ENCODE measurements at places on chromosomes 7 and 10. TPM values are rescaled to one million over a fixed set of nuclear protein-coding genes. Genes with fewer than 3 reads are reported as not detected.

- DNase-seq, result peak; percentile 35
Measured at GRCh38 chr10:132047575-132048293, 18.0 kb upstream of the JAKMIP3 start.

- no peak for DNase-seq
Measured at GRCh38 chr7:94182066-94182465, 177.9 kb upstream of the BET1 start.

GRCh38 chr10:131406676-131407392, 95.3 kb upstream of the TCERG1L start:
- no peak for DNase-seq

DNA sequence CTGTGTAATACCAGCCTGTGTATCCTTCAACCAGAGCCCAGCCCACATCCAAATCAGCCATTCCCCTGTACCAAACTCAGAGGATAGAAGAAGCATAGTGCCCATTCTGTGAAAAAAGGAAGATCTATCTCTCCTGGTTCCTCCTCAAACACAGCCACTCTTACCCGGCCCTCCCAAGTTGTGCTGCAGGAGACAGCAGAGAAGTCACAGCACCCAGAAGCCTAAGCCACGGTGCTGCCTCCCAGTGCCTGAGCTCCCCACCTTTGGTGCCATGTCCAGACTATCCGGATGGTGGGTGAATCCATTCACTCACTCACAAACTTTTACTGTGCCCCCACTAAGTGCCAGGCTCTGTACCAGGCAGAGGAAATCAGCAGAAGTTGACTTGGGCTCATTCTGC, 166.0 kb upstream of the ZMIZ1 start:
- no peak for DNase-seq

OR2F1 gene
- not detected for total RNA-seq

PSD gene
- 0.89 TPM for total RNA-seq

Measured in Right ventricle myocardium superior (tissue), 1 donor.